ENCODE measurements at places on chromosomes 2 and 18.

DNA sequence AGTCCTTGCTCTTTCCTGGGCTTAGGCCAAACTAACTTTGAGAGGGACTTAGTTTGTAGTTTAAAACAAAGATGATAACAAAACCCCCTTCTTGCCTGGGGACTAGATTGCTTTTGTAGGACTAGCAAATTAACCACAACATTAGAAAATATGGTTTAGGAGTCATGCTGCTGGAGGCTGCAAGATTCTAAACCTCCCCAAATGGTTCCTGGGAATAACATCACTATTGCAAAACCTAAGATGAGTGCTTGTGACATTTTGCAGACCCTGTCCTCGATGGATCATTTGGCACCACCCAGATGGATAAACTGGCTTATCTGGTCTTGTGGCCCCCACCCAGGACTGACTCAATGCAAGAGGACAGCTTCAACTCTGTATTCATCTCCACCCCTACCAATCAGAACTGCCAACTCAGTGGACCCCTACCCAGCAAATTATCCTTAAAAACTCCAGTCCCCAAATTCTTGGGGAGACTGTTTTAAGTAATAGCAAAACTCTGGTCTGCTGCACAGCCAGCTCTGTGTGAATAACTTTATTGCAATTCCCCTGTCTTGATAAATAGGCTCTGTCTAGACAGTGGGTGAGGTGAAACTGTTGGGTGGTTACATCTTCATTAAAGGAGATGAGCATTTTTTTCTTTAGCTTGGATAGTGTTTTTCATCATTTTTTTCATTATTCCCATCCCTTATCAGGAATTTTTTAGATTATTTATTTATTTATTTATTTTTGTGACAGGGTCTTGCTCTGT, 58.9 kb downstream of the SPTBN1 start:
- no peak for DNase-seq

- DNase-seq, result peak; percentile 11
Observed at GRCh38 chr2:30165050-30165520, 18.3 kb downstream of the YPEL5 start.

DNA sequence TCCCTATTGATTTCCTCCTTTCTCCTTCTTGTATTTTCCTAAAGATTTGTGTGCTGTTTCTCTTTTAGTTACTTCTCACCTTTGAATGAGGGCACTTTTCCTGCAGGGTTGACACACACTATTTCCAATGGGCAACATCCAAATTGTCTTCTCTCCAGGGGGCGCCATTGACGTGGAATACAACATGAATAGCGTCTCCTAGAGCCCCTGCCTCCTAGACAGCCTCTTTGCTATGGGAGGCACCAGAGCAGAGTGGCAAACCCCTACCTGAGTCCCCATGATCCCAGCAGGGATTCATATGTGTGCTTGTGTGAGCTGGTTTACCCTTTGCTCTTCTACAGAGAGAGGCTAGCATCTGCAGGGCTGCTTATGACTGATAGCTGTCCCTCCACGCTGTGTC, 61.3 kb upstream of the ITSN2 start:
- DNase-seq, result peak; percentile 43

DNA sequence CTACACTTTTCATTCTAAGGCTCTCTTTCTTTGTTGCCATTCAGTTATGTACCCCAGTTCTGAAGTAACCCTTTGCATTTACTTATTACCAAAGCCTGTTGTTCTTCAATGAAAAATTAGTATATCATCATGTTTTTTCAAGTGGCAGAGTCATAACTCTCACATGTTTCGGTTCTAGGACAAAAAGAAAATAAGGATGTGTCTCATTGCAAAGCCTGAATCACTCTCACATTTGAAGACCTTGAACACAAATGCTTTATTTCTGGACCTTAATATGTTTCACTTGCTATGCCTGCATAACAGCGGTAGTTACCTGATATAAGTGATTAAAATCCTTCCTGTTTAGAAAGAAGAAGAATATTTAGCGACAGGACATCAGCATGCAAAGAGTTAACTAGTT, 49.1 kb downstream of the ZEB2 start:
- no peak for DNase-seq

- DNase-seq, result no peak
Observed at GRCh38 chr2:36266536-36267121, 88.9 kb upstream of the CRIM1 start.

GRCh38 chr18:604771-605170, 8.0 kb downstream of the CLUL1 start:
- no peak for DNase-seq

DNA sequence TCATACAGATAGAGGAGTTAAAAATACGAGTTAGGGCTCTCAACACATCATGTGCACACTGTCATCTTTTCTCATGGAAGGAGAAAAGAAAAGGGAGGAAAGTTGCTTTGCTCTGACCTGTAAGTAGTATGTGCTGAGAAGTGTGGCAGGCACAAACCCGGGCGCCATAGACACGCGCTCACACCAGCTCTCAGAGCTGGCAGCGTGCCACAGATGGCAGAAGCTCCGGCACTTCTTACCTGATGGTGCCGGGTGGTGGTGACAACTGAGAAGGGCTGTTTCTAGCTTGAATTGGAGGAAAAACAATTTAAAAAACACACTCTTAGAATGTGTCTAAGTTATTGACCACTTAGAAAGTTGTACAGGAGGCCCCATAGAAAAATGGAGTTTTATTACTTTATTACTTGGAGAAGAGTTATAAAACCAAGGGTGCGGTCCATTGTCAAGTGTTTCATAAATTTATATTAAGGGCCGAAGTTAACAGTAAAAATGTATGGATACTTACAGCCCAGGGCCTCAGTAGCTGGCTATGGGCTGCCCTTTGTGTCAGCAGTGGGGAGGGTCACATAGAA, 92.2 kb downstream of the DPP4 start:
- no peak for DNase-seq

DNA sequence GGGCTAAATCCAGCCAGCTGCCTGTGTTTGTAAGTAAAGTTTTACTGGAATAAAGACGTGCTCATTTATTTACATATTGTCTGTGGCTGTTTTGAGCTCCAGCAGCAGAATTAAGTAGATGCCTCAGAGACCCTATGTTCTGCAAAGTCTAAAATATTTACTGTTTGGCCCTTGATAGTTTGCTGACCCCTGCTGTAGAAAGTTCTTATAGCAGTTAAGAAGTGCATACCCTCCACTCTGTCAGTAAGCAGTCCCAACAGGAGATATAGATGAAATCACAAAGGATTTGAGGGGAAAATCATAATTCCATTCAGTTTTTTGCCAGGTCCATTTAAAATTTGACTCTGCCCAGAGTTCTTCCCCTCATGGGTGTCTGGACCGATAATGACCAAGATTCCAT, 50.1 kb upstream of the ITM2C start:
- no peak for DNase-seq

DNA sequence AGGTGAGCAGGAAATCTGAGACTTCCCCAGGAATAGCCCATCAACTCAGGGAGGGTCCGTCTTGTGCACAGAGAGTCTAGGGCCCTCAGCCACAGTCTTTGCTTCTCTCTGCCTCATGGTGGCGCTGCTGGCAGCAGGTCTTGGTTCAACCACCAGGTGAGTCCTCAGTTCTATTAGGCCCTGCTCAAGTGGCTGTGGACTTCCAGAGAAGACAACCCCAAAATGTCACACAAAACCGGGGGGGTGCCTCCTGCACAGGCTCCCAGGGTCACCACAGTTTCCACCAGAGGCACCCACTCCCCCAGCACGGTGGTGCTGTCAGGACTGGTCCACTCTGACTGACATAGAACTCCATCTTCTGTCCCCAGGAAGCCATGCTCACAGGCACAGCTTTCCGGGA, 2.4 kb upstream of the CHRNG start:
- no peak for DNase-seq

DNA sequence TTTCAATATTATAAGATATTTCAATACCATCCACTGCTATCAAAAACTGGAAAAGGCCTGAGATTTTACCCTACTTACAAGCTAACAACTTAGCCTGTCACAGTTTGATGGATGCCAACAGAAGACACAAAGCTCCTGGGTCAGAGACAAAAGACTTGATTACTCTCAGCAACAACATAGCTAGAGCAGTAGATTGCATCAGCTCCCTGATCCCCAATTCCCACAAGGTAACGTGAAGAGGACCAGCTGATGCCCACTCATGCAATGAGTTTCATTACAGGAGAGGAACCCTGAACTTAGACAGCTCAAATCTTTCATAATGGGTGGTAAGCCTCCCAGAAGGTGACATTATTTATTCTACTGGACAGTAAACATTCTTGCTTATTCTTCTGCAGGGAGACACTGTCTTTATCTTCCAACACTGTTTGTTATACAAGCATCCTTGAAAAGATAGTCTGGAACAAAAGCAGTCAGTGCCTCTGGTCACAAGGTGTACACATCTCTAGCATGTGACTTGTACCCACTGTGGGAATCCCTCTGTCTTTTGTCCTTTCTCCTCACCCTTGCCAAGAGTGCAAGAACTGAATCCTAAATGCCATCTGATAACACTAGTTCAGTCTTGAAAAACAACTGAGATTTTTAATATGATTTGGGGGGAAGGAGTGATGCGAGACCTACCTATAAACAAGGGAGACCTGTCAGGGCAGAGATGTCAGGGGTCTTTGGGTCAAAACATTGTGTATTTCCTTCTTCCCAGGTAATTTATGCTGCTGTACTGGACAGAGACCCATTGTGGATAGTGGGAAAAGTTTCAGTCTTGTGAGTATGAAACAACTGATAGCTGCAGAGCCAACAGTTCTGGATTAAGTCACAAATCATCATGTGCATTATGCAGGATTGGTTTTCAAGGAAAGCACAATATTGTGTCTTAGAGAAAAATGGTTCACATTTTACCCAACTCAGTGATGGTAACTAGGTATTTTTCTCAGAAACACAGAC, 102.4 kb downstream of the AOX1 start:
- DNase-seq, result no peak

- no peak for DNase-seq
Observed at GRCh38 chr2:159266554-159266953, 19.9 kb downstream of the WDSUB1 start.

GRCh38 chr18:22604986-22605421, 187.3 kb upstream of the CTAGE1 start:
- DNase-seq, result no peak

GRCh38 chr18:228586-228985, 39.3 kb downstream of the THOC1 start:
- DNase-seq, result no peak

- no peak for DNase-seq
Observed at GRCh38 chr2:178553047-178553446, 72.8 kb downstream of the PLEKHA3 start.

DNA sequence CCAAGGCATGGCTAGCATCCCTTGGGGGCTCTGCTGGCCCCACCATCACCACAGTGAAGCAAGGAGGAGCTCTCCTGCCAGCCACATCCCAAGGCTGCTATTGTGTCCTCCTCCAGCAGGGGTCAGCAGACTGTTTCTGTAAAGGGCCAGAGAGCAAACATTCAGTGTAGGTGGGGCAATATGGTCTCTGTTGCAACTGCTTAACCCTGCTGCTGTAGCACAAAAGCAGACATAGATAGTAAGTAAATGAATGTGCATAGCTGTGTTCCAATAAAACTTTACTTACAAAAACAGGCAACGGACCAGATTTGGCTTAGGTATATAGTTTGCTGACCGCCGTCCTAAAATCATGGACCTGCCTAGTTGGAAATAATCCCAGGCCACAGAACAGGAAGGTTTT, 36.4 kb upstream of the ZBTB7C start:
- peak; percentile 57 for DNase-seq

- DNase-seq, result no peak
Observed at GRCh38 chr2:40384714-40385113, 67.2 kb downstream of the SLC8A1 start.

GRCh38 chr2:233353769-233354499, at the start of gene DGKD:
Gene DGKD (plus strand): TSS chr2:233354494. CDS start chr2:233354519, 25 bp downstream.
- DNase-seq, result peak; percentile 67

GRCh38 chr2:97788986-97789644, 75.7 kb downstream of the ZAP70 start:
- no peak for DNase-seq

All from stimulated activated CD8-positive, alpha-beta memory T cell treated with anti-CD3 and anti-CD28 coated beads, Interleukin-7, amount 100 ng/mL, for 48 hours (primary cell).